ENCODE measurements at places on chromosomes 3 and 15. TPM values are rescaled to one million over a fixed set of nuclear protein-coding genes. Genes with fewer than 3 reads are reported as not detected.

The RFTN1 gene
- total RNA-seq: 72.2 TPM

The CALML4 gene
- total RNA-seq: 8.4 TPM

The SEMA3G gene
- 12.4 TPM for total RNA-seq

The MYZAP gene
- total RNA-seq: 8.4 TPM

The PRICKLE2 gene
- total RNA-seq: 26.3 TPM

The ARHGAP31 gene
- 26.5 TPM for total RNA-seq

The SAMMSON gene
- total RNA-seq: 0.33 TPM

The CDCP1 gene
- 3.9 TPM for total RNA-seq

The TMEM43 gene
- 107 TPM for total RNA-seq

The STAC gene
- total RNA-seq: 2.7 TPM

The GCNT3 gene
- not detected for total RNA-seq

GRCh38 chr3:5250467-5251195 lies 63.1 kb downstream of the EDEM1 start:
- no peak for DNase-seq

- no peak for DNase-seq
Observed at GRCh38 chr3:52724511-52724910, 18.6 kb downstream of the SPCS1 start.

GRCh38 chr3:15959434-15959811 lies 161.6 kb upstream of the ANKRD28 start:
- no peak for DNase-seq

DNA sequence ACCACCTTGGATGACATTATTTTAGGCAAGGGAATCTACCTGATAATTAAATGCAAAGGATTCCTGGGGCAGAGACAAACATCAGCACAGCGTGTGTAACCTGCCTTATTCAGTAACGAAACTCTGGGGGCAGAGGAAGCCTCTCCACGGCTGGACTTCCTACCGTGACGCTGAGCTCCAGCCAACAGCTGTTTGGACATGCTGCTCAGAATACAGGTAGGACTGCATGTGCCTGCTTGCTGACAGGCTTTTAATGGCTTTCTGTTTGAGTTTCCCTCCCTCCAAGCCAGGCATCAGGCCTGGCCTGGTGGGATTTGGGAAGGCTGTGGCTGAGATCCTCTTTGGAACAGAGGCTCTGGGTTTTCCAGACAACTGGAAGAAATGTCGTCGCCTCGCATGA lies 150.6 kb downstream of the ADAMTS17 start:
- DNase-seq: peak; percentile 43

GRCh38 chr3:128447561-128448013 lies 19.1 kb downstream of the DNAJB8 start:
- DNase-seq: no peak

DNA sequence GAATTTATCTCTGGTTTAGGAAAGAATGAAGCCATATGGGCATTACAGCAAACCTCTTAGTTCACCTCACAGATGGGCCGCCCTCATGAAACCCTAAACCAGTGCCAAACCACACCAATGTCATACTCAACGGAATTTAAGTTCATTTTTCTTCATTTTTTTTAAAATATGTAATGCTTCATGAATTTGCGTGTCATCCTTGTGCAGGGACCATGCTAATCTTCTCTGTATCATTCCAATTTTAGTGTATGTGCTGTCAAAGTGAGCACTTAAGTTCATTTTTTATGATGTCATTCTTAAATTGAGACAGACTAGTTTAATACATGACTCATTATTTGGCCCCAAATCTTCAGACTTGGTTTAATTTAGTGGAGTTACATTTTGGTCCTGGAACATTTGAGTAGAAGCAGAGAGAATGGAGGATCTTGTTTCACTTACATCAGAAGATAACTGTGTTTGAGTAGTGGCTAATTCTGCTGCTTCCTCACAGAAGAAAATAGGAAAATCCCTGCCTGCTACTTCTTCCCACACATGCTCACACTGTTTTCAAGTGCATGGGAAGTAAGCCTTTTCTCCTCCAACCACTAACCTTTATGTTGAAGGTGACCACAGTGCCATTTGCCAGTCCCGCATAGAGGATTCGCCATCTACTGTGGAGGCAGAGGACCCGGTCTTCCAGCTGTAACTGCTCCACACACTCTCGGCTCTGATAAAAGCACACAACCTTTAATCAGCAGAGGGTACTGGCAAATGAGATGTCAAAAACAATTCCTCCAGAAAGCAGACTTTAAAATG lies 63.3 kb downstream of the ZNF106 start:
- no peak for DNase-seq

DNA sequence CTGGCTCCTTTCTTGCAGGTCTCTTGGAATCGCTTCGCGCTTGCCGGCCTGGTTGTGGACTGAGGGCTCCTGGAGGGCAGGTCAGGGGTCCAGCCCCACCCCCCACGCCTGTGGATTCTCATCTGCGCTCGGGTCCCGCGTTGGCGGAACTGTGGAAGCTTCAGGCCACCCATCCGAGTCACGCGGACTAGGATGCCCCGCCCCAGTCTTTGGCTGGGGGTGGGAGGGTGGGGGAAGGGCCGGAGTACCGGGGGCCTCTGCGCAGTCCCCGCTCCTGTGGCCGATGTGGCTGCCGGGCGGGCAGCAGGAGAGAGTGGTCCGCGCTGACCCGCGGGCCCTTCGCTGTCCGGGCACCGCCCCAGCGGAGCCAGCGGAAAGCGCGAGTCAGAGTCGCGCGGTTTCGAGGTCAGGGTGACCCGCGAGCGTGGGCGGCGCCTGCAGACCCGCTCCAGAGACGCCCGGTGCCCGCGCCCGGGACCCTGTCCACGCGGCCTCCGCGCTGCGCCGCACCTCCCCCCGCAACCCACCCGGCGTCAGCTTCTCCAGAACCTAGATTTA lies 114.2 kb downstream of the KLF13 start:
- DNase-seq: peak; percentile 90

DNA sequence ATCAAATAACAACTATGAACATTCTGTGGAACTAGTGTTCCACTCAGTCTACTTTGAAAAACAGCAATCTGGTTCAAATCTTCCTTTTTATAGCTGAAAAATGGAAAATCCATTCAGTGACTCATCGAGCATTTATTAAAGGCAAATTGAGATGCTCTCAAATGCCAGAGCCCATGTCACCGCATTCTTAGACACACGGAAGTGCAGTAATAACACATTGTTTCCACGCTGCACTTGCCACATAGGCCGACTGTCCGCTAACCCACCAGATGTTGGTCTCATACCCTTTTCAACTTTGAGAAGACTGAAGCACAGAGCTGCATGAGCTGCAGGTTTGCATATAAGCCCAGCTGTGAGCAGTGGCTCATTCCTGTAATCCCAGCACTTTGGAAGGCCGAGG lies 95.9 kb downstream of the TMEM266 start:
- DNase-seq: no peak

DNA sequence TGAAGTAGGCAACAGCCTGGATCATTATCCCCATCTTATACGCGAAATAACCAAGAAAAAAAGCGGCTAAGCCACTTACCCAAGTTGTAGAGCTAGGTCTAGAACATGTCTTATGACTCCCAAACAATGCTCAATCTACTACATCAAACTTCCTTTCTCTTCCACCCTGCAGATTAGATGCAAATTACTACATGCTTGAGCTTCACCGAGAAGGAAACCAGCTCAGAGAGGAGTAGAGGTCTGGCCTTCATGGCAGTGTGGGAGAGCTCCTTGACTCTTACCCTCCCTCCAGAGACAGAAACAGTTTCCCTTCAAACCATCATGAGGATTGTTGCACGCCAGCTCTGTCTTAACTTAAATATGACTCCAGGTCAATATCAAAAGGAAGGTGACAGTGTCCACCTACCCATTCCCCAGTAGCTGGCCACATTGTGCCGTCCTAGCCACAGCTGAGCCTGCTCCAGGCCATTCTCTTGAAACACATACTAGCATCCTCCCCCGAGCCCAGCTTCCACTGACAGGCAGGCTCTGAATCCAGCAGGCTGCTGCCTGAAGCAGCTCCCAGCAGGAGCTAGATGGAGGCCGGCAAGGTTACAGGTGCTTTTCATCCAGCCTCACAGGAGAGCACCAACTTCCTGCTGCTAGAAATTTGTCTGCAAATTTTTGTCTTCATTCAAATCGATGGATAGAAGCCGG lies 56.8 kb downstream of the CPN2 start:
- no peak for DNase-seq

Measured in posterior vena cava (tissue), 2 donors.